ENCODE measurements at places on chromosomes 7 and 10. TPM values are rescaled to one million over a fixed set of nuclear protein-coding genes. Genes with fewer than 3 reads are reported as not detected.

The MBLAC1 gene
- 3.1 TPM for total RNA-seq

The GOLGA7B gene
- total RNA-seq = 3.9 TPM

The CLRN3 gene
- total RNA-seq = not detected

The INPP5A gene
- 13.6 TPM for total RNA-seq

The GFRA1 gene
- 10.0 TPM for total RNA-seq

The CPN1 gene
- total RNA-seq = 0.20 TPM
